ENCODE measurements at places on chromosomes 16 and 17.
A peak's percentile ranks its signal among the peaks of the same experiment; 100 is the strongest.

GRCh38 chr17:42484304-42484703 lies 25.6 kb downstream of the ATP6V0A1 start:
- no peak for DNase-seq

DNA sequence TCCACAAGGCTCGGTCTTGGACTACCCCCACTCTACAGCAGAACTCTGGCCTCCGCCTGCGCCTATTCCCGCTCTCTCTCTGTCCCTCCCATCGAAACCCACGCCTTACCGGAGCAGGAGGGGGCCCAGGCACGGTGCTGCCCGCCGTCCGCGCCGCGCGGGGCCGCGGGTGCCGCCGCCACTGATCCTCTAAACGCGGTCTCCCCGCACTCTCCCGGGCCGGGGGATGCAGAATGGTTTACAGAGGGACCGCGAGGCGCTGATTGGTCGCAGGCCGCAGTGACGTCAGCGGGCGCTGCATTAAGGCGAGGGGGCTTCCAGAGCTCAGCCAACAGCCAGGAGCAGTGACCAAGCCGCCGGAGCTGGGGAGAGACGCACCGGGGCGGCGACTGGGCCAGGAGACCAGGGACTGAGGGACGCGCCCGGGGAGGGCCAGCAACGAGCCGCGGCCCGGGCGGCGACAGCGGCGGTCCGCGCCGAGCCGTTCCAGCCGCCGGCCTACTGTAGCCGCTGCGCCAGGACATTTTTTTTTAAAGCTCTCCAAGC lies 747 bp upstream of the LHX1 start:
- DNase-seq, result no peak

GRCh38 chr17:36731811-36732210 lies 130.4 kb downstream of the MRM1 start:
- DNase-seq, result no peak

- peak; percentile 78 for DNase-seq
These were observed 43.9 kb downstream of the NKD1 start for GRCh38 chr16:50591800-50592771.

DNA sequence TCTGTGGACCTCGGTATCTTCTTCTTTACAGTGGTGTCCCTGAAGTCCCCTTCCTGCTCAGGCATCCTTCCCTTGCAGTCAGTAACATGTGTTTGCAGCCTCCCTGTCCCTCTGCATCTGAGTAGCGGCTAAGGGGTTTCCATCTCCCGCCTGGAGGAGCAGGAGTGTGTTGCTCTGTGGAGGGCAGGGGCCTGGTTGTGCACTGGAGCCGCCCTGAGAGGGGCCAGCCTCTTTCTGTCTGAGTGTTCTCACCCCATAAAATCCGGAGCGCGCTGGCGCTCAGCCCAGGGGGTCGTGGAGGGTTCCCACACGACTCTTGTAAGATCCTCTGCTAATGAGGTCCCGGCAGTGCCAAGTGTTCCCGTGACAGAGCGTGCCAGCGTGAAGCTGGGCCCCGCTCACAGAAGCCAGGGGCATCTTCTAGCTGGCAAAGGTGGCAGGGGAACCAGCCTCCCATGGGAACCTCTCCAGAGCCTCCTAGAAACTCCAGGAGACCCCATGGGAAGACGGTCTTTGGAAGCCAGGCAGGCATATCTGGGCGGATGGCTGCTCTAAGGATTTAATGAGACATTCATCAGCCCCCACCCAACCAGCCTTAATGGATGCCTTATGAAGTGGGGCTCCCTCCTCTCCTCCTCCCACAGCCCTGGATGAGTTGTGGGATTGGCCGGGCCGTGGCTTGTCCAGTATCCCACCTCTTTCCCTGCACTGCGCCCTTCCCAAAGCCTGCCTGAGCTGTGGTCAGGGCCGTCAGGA lies 91.4 kb upstream of the GSE1 start:
- DNase-seq, result peak; percentile 74

DNA sequence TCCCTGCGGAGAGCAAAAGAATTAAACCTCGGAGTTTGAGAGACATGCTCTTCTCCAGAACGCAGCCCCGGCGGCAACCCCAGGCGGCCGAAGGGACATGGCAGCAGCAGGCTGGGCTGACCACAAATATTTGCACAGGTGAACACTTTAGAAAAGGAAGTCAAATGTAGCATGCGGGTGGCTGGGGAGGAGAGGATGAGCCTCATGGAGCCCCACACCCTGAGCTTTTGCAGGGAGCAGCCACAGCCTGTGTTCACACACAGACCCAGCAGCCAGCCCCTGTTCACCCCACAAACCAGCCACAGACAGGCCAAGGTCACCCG lies 17.8 kb downstream of the HS3ST6 start:
- DNase-seq, result no peak
